ENCODE measurements at places on chromosomes 5 and 9.

GRCh38 chr5:160846642-160847041, 5.4 kb downstream of the ATP10B start:
- DNase-seq: no peak

GRCh38 chr9:127946728-127947127, 9.1 kb upstream of the DPM2 start:
- no peak for DNase-seq

DNA sequence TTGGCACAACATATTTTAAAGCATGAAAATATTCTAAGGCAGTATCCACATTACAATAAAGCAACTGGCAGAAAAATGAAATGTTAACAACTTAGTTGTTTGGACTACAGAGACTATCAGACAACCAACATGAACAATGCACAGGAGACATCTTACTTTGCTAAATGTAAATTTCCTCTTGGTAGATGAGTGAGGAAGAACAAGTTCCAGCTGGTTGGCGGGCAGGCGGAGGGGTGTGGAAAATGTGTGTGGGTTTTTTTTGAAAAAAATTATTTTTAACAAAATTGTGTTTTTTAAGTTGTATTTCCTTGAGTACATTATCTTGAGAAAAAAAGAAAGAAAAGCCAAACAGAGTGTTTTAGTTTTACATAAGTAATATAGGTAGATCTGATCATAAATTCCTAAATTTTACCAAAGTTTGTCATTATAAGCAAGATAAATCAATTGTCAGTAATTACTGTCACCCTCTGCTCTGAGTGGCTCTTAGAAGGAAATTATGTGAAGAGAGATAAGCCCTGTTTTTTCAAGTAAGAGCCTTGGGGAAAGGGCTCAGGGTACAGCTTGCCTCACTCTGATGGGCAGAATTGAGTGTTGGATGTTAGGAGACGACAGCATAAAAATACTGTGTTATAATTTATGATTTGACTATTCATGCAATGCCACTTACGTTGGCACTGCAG, 42.5 kb downstream of the TMEM167A start:
- DNase-seq: no peak

DNA sequence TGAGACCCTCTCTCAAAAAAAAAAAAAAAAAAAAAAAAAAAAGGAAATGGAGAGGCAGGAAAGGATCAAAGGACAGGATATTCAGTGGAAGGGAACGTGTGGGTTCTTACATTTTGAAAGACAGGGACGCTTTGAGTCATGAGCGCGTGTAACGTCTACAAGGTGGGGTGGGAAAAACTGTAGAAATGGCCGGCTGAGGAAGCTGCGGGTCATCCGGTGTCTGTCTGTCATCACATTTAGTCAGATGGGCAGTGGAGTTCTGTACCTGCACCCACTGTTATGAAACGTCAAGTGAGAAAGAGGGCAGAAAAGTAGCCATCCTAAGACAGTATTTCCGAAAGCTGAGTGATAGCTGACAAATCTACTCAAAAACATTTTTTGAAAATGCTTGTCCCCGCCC, 159.8 kb downstream of the SMARCA2 start:
- no peak for DNase-seq

- DNase-seq: peak; percentile 66
Measured at GRCh38 chr9:87498046-87498810, 561 bp downstream of the DAPK1 start.

- DNase-seq: no peak
Measured at GRCh38 chr5:94249430-94249829, 369.0 kb downstream of the KIAA0825 start.

GRCh38 chr5:71778678-71779276, 59.7 kb downstream of the CARTPT start:
- peak; percentile 27 for DNase-seq

GRCh38 chr5:64299805-64300204, 134.2 kb downstream of the RNF180 start:
- no peak for DNase-seq

- no peak for DNase-seq
Measured at GRCh38 chr9:36213387-36213786, 22.7 kb downstream of the CLTA start.

- no peak for DNase-seq
Measured at GRCh38 chr5:32299059-32299677, 13.6 kb downstream of the MTMR12 start.

DNA sequence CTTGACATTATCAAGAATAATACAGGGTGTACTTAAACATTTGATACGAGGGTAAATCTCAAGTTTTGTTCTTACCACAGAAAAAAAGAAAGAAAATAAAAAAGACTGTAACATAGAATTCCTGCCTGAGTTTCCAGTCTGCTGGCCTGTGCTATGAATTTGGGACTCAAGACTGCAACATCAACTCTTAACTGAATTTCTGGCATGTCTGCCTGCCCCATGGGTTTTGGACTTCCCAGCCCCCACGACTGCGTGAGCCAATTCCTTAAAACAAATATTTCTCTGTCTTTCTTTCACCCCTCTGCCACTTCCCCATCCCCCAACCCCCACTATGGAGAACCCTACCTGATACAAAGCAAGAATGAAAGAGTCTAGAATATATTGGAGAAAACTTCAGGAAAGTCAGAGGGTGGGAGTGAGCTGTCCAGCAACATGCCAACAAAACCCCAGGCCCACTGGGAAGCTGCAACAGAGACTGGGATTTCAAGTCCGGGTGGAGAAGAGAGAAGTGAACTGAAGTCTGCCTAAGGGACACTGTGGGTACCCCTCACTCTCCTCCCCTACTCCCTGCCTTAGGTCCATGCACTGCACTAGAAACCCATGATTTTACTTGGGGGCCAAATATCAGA, 43.0 kb downstream of the MARCHF3 start:
- no peak for DNase-seq
